Gastrocnemius medialis (tissue), 4 donors: ENCODE measurements at places on chromosomes 11 and 22. TPM values are rescaled to one million over a fixed set of nuclear protein-coding genes. Genes with fewer than 3 reads are reported as not detected.

GRCh38 chr22:23745791-23746190 lies 5.1 kb downstream of the ZNF70 start:
- no peak overlapping the region for H3K4me3 ChIP-seq
- peaks cover 34% of the 10 kb centered on the region for H3K4me1 ChIP-seq
- no peak for DNase-seq
- H3K27ac ChIP-seq = peak overlapping the region; percentile 85

CABP4 gene
- 0.31 TPM for total RNA-seq

GRCh38 chr11:13629779-13630178 lies 38.7 kb upstream of the FAR1 start:
- no peaks in the 10 kb centered on the region for H3K36me3 ChIP-seq
- no peaks in the 10 kb centered on the region for H3K4me1 ChIP-seq
- H3K4me3 ChIP-seq = no peak overlapping the region
- DNase-seq = no peak

OR4A16 gene
- not detected for total RNA-seq

DNA sequence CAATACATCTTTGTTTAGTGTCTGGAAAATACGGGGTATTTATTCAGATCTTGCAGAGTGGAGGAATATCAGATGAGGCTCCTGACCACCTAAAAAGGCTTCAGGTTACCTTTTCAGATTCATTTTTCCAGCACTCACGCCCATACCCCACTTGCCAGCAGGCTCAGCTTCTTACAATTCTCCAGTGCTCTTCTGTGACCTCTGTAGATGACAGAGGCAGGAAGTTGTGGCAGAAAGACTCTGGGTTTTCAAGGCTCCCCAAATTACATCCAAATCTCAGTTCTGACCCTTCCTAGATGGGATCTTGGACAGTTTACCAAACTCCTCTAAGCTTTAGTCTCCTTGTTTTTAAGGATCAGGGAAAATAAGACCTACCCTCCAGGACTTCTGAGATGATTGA lies 61.1 kb downstream of the SYTL2 start:
- H3K27me3 ChIP-seq = no peaks in the 10 kb centered on the region
- no peak for DNase-seq
- H3K36me3 ChIP-seq = no peaks in the 10 kb centered on the region
- H3K4me1 ChIP-seq = no peaks in the 10 kb centered on the region
- H3K4me3 ChIP-seq = no peak overlapping the region

C22orf15 gene
- total RNA-seq = not detected

- H3K27me3 ChIP-seq = no peaks in the 10 kb centered on the region
- H3K4me1 ChIP-seq = no peaks in the 10 kb centered on the region
- H3K36me3 ChIP-seq = no peaks in the 10 kb centered on the region
- H3K4me3 ChIP-seq = no peak overlapping the region
- no peak for DNase-seq
Measured at GRCh38 chr11:21037850-21038249, 368.5 kb downstream of the NELL1 start.

DNA sequence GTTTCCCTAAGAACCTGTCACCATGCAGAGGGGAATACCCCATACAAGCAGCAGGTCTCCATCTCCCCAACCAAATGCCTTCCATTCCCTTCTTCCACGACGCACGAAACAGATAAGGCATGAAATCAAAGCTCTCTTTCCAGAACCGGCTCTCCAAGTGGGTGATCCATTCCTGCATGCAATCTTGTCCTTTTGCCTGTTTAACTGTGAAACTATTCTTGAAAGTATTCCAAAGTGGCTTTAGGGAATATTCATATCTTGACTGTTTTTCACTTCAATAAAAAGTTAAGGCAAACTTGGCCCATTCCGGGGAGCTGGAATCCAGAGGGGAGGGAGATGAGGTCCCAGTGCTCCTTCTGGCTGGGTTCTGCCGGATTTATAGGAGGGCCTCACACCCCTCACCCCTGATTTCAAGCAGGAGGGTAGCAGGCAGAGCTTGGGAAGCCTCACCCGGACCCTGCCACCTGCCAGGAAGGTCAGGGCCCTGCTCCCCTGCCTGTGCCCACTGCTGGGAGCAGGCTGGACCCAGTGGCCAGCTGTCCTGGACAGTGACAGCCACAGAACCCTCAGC lies 60.9 kb downstream of the SCGB1A1 start:
- H3K4me1 ChIP-seq = no peaks in the 10 kb centered on the region
- no peak overlapping the region for H3K4me3 ChIP-seq
- no peaks in the 10 kb centered on the region for H3K27me3 ChIP-seq
- no peak overlapping the region for H3K27ac ChIP-seq
- DNase-seq = no peak
- no peaks in the 10 kb centered on the region for H3K36me3 ChIP-seq

DNA sequence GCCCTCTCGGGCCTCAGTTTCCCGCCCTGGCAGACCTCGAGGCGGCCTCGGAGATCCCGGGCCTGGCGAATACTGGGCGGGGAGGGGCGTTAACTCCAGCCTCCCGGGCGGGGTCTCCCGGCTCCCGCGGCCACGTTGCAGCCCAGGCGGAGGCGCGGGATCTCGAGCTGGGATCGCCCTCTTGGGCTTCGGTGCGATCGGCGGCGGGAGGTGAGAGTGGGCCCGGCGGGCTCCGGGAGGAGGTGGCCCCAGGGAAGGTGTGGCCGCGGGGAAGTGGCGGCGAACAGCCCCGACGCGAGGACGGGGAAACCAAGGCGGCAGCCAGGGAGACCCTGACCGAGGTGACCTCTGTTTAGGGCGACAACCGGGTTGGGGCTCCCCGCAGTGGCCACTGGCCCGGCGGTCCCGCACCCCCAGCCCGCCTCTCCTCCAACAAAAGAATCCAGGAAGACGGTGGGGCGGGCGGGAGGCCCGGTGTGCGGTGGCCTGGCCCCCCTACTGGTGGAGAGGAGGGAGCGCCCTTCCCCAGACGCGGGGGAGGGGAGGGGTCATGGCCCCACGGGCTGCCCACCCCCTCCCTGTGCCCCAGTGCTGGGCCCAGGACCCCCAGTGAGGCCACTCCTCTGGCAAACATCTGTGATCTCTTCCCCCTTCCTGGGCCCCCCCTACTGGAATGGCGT lies at the start of gene PHETA2:
Gene PHETA2, plus strand, starts transcription at position 117 of the 680 bp plus-strand sequence. CDS start 3,046 bp downstream, outside the sequence.
- DNase-seq = no peak
- H3K4me1 ChIP-seq = peaks cover 40% of the 10 kb centered on the region
- peak within 1 kb of the TSS; percentile 57 for H3K4me3 ChIP-seq
- no peaks in the 10 kb centered on the region for H3K27me3 ChIP-seq

DNA sequence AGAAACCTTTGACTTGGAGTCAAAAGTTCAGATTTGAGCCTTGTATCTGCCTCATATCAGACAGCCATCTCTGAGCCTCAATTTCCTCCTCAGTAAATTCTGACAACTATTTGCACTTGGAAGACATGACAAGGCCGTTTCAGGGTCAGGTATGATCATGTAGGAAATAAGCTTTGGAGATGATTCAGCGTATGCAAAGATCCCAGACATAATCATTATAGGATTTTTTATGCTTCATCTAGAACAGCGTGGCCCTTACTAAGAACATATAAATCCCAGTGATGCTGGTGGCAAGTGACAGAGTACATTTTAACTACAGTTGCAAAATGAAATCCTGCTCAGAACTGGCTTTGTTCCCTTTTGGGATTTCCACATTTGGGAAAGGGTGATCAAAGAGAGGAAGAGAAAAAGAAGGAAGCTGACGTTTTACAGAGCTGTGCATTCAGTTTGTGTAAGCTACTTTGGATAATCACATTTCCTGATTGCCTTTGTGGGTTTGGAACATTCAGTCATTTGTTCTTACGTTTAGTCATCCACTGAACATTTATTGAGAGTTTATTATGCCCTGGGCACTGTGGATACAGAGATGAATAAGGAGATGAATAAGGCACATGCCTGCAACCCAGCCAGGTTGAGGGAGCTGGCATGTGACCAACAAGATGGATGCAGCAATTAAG lies 81.9 kb upstream of the HEPHL1 start:
- H3K4me1 ChIP-seq = no peaks in the 10 kb centered on the region
- H3K36me3 ChIP-seq = no peaks in the 10 kb centered on the region
- no peak overlapping the region for H3K27ac ChIP-seq
- DNase-seq = no peak

DNA sequence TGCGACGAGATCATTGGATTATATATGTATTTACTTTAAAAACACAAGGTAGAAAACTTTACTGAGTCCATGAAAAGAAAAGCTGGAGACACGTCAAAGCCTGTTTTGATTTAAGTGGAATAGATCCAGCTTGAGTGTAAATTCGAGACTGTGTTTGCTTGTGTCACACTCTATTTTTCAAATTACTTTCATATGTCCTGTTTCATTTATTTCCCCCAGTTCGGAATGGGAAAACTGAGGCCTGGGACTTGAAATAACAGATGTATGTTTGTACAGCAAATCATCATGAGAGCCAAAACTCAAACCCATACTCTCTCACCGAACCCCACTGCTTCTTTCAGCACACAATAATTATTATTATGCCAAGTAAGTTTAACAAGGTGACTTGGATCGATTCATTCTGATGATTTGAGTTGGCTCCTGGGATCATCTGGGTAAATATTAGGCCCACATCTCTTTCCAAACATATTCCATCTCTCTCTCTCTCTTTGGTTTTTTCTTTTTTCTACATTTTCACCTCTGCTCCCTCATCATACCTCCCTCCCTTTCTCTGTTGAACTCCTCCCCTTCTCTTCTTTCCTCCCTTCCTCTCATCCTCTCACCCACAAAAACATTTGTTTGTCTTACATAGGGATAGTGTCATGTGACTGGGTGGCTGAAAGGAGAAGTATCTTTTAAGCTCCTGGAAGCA lies 21.2 kb downstream of the FZD4 start:
- no peak for DNase-seq
- H3K36me3 ChIP-seq = no peaks in the 10 kb centered on the region
- H3K4me3 ChIP-seq = no peak overlapping the region
- no peaks in the 10 kb centered on the region for H3K27me3 ChIP-seq
- H3K27ac ChIP-seq = no peak overlapping the region

- H3K27ac ChIP-seq = no peak overlapping the region
- H3K4me1 ChIP-seq = no peaks in the 10 kb centered on the region
- H3K36me3 ChIP-seq = no peaks in the 10 kb centered on the region
- no peaks in the 10 kb centered on the region for H3K27me3 ChIP-seq
- DNase-seq = no peak
- H3K4me3 ChIP-seq = no peak overlapping the region
Measured at GRCh38 chr22:47161631-47162030, 399.2 kb downstream of the TBC1D22A start.

GRCh38 chr22:47146941-47147340 lies 384.5 kb downstream of the TBC1D22A start:
- H3K4me3 ChIP-seq = no peak overlapping the region
- DNase-seq = no peak
- H3K36me3 ChIP-seq = no peaks in the 10 kb centered on the region
- H3K27ac ChIP-seq = no peak overlapping the region

- no peaks in the 10 kb centered on the region for H3K27me3 ChIP-seq
- peak overlapping the region; percentile 82 for H3K27ac ChIP-seq
- H3K36me3 ChIP-seq = no peaks in the 10 kb centered on the region
- H3K4me3 ChIP-seq = no peak overlapping the region
Measured at GRCh38 chr11:43923406-43924111, 18.9 kb upstream of the C11orf96 start.

- H3K27ac ChIP-seq = peak overlapping the region; percentile 66
- no peak for DNase-seq
- H3K4me3 ChIP-seq = no peak overlapping the region
- no peaks in the 10 kb centered on the region for H3K36me3 ChIP-seq
- peaks cover 46% of the 10 kb centered on the region for H3K4me1 ChIP-seq
- H3K27me3 ChIP-seq = no peaks in the 10 kb centered on the region
Measured at GRCh38 chr11:17812091-17812864, 77.7 kb downstream of the KCNC1 start.

GRCh38 chr22:25758316-25758715 lies 16.3 kb downstream of the MYO18B start:
- peak overlapping the region; percentile 98 for H3K27ac ChIP-seq
- peaks cover 64% of the 10 kb centered on the region for H3K4me1 ChIP-seq
- H3K27me3 ChIP-seq = no peaks in the 10 kb centered on the region

NFAM1 gene
- total RNA-seq = 0.20 TPM

DNA sequence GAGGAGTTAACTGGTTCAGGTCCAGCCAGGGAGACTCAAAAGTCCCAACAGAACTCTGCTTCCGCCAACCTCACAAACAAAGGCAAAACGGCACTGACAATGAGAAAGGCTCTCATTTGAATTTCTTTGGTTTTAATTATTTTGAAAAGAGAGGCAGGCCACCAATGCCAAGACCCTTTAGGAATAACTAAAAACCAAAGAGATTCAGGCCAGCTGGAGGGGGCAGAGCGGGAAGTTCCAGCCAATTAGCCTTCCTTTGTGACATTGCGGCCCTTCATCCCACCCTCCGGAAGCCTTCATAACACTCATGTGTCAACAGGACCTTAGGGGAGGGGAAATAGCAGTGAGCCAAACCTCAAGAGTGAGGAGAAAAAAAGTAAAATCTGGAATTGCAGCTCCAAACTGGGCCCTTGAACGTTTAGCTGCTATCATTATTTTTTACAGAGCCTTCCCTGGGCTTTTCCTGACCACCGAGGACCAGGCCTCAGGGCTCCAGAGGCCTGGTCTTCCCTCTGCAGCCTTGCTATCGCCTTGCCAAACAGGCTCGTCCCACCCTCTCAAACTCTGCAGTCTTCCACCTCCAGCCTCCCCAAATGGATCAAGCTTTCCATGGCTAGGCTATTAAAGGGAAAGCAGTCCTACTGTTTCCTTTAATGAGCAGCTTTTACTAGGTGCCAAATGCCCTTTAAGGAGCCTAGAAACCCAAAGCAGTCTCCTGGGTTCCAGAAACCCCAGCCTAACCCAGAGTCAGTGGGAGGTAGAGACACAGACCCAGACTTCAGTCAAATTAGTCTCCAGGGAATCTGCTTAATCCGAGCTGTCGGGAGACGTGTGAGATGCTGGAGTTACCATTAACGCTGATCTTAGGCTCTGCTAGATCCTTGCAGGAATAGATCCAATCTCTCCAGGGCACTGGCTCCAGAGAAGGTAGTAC lies 114.2 kb downstream of the CCDC34 start:
- H3K4me1 ChIP-seq = no peaks in the 10 kb centered on the region
- DNase-seq = no peak
- H3K27me3 ChIP-seq = no peaks in the 10 kb centered on the region
- no peak overlapping the region for H3K4me3 ChIP-seq
- H3K27ac ChIP-seq = no peak overlapping the region

DNA sequence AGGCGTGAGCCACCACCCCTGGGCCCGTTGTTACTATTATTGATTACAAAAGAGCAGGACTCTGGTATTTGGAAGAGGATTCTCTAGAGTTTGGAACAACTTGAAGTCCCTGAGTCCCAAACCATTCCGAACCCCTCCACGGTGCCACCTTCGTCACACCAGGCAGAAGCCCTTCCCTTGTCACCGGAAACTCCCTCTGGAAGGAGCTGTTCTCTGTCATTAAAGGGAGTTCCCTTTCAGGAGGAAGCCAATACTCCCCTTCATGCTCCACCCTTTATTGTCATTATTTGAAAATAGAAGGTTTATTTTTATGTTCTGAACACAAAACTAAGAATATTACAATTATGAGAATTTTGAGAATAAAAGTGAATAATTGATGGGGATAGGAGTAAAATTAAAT lies 5.1 kb upstream of the C11orf24 start:
- H3K36me3 ChIP-seq = no peaks in the 10 kb centered on the region
- H3K4me3 ChIP-seq = no peak overlapping the region
- no peak for DNase-seq
- H3K4me1 ChIP-seq = peaks cover 4% of the 10 kb centered on the region
- no peaks in the 10 kb centered on the region for H3K27me3 ChIP-seq
